Activated CD4-positive, alpha-beta memory T cell treated with anti-CD3 and anti-CD28 coated beads, Interleukin-2, amount 10 ng/mL, durations not matched to agents 7 days and 5 days (primary cell): ENCODE measurements at places on chromosomes 6 and 20.

- peak; percentile 45 for DNase-seq
These were observed 9.0 kb downstream of the ADA start for GRCh38 chr20:44642203-44643153.

GRCh38 chr6:170058878-170059485, 231.9 kb downstream of the DLL1 start:
- DNase-seq: no peak

DNA sequence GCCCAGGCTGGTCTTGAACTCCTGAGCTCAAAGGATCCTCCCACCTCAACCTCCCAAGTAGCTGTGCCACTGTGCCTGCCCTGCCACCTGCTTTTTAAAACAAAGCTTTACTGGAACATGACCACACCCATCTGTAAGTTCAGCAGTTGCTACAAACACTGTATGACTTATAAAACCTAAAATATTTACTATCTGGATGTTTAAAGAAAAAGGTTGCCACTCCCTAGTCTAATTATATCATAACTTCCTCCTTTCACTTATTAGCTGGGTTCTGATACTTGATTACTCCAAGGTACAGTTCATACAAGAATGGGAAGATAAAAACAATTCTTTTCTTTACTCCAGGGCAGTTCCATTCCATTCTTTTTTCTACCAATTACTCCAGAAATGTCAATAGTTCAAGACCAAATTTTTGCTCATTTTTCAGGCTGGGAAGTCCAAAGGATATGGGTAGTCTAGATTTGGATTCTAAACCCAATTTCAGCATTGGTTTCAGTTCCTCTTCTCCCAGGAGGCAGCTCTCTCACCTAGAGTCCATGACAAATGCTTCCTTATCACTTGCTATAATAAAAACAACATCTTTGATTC, 63.1 kb downstream of the SEC63 start:
- DNase-seq: no peak

DNA sequence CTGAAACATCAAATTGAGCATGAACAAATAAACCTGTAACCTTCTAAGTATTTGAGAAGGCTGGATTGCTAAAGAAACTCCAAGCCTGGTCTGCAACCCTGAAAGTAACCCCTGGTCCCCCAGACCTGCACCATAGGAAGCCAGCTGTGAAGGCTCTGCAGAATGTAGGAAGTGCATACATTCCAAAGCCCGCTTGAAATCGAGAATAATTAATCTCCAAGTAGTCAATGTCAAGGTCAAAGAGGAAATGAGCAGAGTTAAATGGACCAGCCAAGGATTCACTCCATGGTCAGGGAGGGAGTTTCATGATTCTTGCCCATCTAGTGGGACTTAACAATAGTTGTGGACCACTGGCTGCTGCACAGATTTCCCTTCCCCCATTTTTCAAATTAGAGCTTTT, 107.6 kb upstream of the RNF24 start:
- no peak for DNase-seq

GRCh38 chr20:13788167-13788834, 3.5 kb downstream of the NDUFAF5 start:
- DNase-seq: peak; percentile 39
